Gastroesophageal sphincter (tissue), 4 donors: ENCODE measurements at places on chromosomes 3 and 15.

DNA sequence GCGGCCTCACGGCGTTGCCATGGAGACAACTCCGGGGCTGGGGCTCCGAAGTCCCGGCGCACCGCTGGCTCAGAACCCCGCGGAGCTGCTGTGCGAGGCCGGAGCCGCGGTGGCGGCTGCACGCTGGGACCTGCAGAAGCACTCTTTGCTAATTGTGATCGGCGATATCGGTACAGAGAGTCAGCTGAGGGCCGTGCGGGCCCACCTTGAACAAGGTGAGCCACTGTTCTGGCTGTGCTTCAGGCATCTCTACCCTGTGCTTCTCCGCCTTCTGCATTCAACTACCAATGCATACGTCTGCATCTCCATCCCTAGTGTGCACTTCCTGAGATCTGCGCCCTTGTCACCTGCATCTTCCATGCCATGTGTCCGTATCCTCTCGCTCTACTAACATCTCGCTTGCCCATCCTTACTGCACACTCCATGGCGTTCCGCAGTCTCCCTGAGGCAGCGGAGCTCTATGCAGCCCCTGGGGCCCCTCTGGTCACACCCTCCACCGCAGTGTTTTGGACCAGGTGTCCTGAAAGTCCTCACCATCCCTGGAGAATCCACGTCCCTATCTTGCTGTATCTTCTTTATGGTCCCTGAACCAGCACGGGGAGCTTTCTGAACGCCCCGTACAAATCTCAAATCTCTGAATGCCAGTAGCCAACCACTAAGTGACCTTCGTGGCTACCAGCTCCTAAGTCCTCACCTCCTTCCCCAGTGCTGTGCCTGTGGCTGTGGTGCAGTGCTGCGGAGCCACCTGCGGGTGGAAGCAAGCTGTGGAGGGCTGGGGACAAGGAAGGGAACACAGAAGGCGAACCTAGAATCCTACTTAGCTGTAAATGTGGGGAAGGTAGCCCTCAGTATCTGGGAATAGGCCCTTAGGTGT, 6.2 kb upstream of the MAP1A start:
- H3K27me3 ChIP-seq, result no peaks in the 10 kb centered on the region
- H3K36me3 ChIP-seq, result no peaks in the 10 kb centered on the region
- H3K27ac ChIP-seq, result peak overlapping the region; percentile 84

DNA sequence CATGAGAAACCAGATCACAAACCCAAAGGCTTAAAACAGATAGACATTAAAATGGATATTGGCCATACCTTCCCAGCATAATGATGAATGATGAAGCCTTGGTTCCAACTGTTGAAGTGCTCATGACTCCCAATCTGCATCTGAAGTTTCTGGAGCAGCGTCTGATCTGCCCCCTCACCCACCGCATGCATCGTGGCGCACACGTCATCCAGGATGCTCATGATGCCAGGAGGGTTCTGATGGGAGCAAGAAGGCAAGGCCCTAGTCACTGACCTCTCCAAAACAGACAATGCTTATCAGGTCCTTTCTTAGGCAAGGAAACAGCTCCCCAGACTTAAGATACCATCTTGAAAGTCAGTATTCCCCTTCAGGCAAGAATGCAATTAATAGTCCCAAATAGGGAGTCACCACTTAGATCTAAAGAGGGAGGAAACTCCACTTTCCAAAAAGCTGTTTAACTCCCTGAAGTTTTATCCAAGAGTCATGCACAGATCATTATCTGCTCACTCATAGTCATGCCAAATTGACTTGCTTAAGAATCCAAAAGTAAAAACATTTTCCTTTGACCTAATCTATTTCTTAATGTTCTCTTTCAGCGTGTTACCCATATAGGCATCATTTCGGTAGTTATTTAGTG, 2.1 kb downstream of the LDHAL6B start:
- no peaks in the 10 kb centered on the region for H3K4me1 ChIP-seq
- H3K27me3 ChIP-seq, result no peaks in the 10 kb centered on the region
- no peak for ATAC-seq
- no peak overlapping the region for H3K4me3 ChIP-seq
- no peak overlapping the region for H3K27ac ChIP-seq

DNA sequence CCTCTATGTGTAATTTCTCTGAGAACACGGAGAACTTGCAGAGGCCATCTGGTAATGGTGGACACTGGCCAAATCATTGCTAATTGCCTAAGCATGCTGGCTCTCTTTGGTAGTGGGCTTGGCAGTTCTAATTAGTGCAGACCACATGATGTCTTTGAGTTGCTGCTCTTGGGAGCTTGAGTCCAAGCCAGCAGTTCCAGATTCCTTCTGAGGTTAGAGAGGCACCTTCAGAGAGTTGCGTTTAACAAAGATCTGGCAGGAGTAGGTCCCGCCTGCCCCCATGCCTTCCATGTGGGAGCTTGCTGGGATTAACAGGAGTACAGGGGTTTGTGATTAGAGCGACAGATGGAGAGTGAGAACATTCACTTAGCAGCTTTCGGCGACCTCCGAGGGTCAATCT, 449.0 kb upstream of the LMCD1 start:
- H3K4me1 ChIP-seq, result peaks cover 25% of the 10 kb centered on the region
- H3K27ac ChIP-seq, result no peak overlapping the region
- no peaks in the 10 kb centered on the region for H3K36me3 ChIP-seq

DNA sequence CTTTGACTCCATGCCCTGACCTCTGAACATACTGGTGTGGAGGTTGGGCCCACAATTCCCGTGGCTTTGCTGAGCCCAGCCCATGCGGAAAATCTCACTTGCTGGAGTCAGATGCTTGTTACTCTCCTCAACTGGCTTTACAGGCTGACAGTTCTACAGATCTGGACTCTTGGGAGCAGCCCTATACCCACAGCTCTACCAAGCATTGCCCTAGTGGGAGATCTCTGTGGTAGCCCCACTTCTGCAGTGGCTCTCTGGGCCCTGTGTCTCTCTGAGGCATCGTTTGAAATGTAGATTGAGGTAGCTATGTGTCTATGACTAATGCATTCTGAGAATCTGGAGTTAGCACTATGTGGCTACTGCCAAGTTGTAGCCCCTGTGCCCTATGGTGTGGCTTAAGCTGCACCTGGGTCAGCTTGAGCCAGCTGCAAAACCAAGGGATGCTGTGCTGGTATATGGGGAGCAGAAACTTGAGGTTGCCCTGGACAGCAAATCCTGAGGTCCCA, 625.8 kb upstream of the ALCAM start:
- no peaks in the 10 kb centered on the region for H3K27me3 ChIP-seq
- no peak overlapping the region for H3K4me3 ChIP-seq
- no peak overlapping the region for H3K27ac ChIP-seq
- H3K36me3 ChIP-seq, result no peaks in the 10 kb centered on the region
- H3K4me1 ChIP-seq, result no peaks in the 10 kb centered on the region

DNA sequence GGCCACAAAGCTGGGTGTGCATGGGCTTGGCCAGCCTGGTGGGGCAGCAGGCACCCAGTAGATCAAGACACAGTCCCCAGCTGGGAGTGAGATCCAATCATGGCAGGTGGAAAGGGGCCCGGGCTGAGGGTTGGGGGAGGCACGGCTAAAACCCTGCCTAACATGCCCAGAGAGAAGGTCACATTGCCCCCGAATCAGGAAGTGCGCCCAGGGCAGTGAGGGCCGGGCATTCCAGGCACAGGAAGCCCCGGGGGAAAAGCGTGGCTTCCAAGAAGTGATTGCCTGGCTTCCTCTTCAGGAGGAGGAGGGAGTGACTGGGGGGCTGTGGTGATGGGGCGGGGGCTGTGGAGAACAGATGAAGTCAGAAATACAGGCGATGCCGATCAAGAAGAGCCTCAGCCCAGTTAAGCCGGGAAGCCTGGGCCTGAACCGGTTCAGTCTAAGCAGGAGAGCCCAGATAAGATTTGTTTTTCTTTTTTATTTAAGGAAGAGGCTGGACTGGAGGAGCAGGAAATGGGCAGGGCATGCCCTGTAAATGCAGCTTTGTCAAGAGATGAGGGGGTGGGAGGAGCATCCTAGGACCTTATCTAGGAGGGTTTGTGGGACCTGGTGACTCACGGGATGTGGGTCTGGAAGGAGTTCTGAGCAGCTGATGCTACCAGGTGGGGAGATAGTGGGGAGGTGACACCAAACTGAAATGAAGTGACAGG, 83.9 kb downstream of the CHSY1 start:
- peak overlapping the region; percentile 80 for H3K27ac ChIP-seq
- H3K4me1 ChIP-seq, result peaks cover 38% of the 10 kb centered on the region
- no peaks in the 10 kb centered on the region for H3K36me3 ChIP-seq
- H3K4me3 ChIP-seq, result no peak overlapping the region

- ATAC-seq, result no peak
- peaks cover 8% of the 10 kb centered on the region for H3K36me3 ChIP-seq
- no peak overlapping the region for H3K4me3 ChIP-seq
- H3K4me1 ChIP-seq, result no peaks in the 10 kb centered on the region
- no peaks in the 10 kb centered on the region for H3K27me3 ChIP-seq
Measured at GRCh38 chr15:70856177-70856883, 2.4 kb upstream of the LARP6 start.

GRCh38 chr3:177322881-177323280, 125.6 kb upstream of the TBL1XR1 start:
- H3K4me1 ChIP-seq, result no peaks in the 10 kb centered on the region
- H3K36me3 ChIP-seq, result no peaks in the 10 kb centered on the region
- H3K27ac ChIP-seq, result no peak overlapping the region
- H3K4me3 ChIP-seq, result no peak overlapping the region

GRCh38 chr15:68191555-68191954, 13.6 kb downstream of the CALML4 start:
- peaks cover 14% of the 10 kb centered on the region for H3K4me1 ChIP-seq
- peaks cover 26% of the 10 kb centered on the region for H3K36me3 ChIP-seq
- H3K27me3 ChIP-seq, result no peaks in the 10 kb centered on the region
- no peak for ATAC-seq
- H3K27ac ChIP-seq, result peak overlapping the region; percentile 86
- H3K4me3 ChIP-seq, result no peak overlapping the region

GRCh38 chr3:153456833-153457545, 295.0 kb downstream of the RAP2B start:
- no peaks in the 10 kb centered on the region for H3K27me3 ChIP-seq
- no peak overlapping the region for H3K4me3 ChIP-seq
- H3K36me3 ChIP-seq, result no peaks in the 10 kb centered on the region
- no peak overlapping the region for H3K27ac ChIP-seq

- ATAC-seq, result no peak
- no peaks in the 10 kb centered on the region for H3K4me1 ChIP-seq
- H3K27ac ChIP-seq, result no peak overlapping the region
- H3K36me3 ChIP-seq, result no peaks in the 10 kb centered on the region
- H3K4me3 ChIP-seq, result no peak overlapping the region
Measured at GRCh38 chr3:146382386-146382785, 87.0 kb downstream of the PLSCR2 start.

DNA sequence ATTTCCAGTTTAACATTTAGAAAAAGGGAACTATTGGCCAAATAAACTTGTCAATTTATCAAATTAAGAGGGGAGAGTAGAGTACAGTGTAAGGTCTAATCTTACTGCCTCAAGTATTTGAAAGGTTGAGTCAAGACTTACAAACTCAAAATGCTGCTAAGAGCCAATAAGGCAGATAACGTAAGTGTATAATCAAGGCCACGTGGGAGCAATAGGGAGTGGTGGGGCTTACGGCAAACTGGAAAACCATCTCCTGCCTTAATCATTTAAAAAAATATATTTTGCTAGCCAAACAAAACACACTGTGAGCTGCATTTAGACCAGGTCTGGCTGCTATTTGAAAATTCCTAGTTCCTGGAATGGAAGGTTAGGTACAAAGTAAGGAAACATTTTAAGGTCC, 107.3 kb upstream of the FRMD4B start:
- H3K27me3 ChIP-seq, result no peaks in the 10 kb centered on the region
- H3K4me1 ChIP-seq, result no peaks in the 10 kb centered on the region
- no peak overlapping the region for H3K4me3 ChIP-seq
- H3K36me3 ChIP-seq, result no peaks in the 10 kb centered on the region

DNA sequence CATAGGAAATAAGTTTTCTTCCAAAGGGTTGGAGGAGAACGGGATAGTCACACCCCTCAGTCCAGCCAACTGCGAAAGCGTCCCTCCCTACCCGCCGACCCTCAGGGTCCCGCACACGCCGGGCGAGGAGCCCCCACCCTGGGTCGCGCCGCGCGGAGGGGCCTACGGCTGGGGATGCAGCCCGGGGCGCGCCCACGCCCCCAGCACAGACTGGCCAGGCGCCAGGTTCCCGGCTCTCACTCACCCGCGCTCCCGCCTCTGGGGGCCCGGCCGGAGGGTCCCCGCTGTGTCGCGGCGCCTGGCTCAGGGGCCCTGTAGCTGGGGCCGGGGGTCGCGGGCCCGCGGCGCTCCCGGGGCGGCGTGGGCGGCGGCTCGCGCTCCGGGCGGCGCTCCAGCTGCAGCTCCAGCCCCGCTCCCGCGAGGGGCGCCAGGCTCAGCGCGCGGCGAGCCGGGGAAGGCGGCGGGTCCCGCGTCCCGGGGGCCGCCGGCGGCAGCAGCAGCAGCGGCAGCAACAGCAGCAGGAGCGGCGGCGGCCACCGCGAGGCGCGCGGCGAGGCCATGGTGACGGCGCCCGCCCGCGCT, 375 bp downstream of the HEG1 start:
- no peaks in the 10 kb centered on the region for H3K36me3 ChIP-seq
- H3K27ac ChIP-seq, result peak overlapping the region; percentile 88

DNA sequence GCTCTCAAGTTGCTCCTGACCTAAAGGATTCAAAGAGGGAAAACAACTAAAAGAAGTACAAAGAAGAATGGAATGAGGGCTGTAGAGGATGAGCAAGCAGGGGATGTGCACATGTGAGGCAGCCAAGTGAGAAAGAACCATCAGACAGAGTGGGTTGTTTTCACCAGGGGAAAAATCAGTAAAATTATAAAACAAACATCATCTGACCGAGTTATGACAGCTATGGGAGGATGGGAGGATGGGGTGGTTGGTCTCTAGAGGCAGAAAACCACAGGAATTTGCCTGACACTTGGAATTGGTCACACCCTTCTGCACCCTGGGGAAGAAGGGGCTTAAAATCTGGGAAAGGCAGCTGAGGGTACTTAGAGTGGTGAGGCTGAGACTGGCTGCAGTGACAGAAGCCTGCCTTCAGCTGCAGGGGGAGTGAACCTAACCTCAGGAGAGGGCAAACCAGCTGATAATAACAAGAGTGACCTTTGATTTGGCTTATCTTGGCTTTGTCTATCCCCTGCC, 10.1 kb downstream of the ARHGAP31 start:
- H3K27me3 ChIP-seq, result no peaks in the 10 kb centered on the region
- no peak overlapping the region for H3K4me3 ChIP-seq
- H3K4me1 ChIP-seq, result peaks cover 9% of the 10 kb centered on the region
- no peak for ATAC-seq
- H3K27ac ChIP-seq, result no peak overlapping the region

DNA sequence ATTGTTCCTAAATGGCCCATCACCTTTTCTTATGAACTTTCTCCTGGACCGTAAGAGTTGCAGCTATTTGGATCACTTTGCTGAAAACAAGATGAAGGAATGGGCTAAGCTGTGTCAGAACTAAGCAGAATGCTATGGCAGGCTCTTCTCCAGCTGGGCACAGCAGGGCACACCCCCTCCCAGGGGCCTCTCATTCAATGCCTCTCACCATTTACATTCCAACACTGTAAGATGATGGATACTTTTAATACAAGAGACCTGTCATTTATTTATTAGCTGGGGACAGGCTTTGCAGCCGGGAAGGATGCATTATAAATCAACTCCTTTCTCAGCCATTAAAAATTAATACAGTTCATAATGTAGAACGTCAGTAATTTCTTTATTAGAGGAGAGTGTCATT, 240.1 kb downstream of the NTRK3 start:
- H3K27ac ChIP-seq, result no peak overlapping the region
- H3K27me3 ChIP-seq, result no peaks in the 10 kb centered on the region
- no peak overlapping the region for H3K4me3 ChIP-seq
- no peak for ATAC-seq
- H3K4me1 ChIP-seq, result no peaks in the 10 kb centered on the region

GRCh38 chr15:61527836-61528580, 298.9 kb upstream of the RORA start:
- no peaks in the 10 kb centered on the region for H3K4me1 ChIP-seq
- H3K27me3 ChIP-seq, result no peaks in the 10 kb centered on the region
- no peak overlapping the region for H3K27ac ChIP-seq
- ATAC-seq, result no peak
